ENCODE measurements at places on chromosomes 4 and X.
A peak's percentile ranks its signal among the peaks of the same experiment; 100 is the strongest.

DNA sequence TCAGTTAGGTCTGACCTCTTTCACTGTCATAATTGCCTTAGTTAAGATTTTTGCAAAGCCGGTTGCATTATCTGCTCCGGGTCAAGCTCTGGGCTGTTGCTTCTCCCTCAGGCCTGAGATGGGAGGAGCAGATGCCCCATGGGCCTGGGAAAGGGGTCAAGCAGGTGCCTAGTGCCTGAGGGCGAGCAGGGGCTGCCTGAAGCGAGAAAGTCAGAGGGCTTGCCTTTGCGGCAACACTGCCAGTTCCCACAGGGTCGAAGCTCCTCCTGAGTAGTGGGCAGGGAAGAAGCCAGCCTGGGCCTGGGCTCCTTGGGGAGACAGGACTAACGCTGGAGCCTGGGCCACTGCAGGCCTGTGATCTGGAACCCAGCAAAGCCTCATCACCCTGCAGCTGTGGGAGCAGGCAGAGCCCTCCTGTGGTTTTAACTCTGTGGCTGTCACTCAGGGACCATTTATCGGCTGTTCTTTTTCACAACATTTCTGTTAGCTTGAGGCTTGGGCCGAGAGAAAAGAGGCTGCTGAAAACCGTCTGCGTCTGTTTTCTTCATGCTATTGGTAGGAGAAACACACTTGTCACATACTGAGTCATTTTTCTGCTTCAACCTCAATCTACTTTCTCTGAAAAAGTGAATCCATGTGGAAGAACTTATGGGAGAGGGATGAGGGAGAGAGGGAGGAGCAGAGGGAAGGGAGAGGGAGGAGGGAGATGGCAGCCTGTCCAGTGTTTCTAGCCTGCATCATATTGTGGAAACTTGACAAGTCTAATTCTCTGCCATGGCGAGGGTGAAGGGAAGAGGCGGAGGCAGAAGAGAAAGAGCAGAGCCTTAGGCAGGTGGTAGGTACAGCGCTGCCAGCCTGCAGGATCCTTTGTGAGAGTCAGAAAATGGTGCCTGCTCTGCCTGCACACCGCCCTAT is 68.4 kb downstream of the RHOH start:
- DNase-seq, result no peak

DNA sequence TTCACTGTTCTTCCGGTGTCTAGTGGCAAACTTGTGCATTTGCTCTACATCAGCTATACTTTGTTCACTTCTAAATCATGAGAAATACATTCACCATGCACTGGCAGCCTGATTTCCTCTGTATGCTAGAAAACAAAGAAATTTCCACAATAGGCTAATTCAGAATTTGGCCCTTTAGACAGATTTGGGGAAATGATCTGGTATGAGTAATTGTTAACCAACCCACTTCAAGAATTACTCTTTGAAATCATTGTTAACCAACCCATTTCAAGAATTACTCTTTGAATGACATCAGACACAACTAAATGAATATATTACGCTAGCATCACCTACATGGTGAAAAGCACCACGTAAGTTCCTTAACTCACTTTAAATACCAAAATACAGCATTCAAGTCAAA is 14.6 kb downstream of the APBB2 start:
- DNase-seq, result no peak

- peak; percentile 16 for DNase-seq
Observed at GRCh38 chrX:20530406-20530921, 263.8 kb upstream of the RPS6KA3 start.

- no peak for DNase-seq
Observed at GRCh38 chr4:71713611-71714203, 70.2 kb downstream of the GC start.

DNA sequence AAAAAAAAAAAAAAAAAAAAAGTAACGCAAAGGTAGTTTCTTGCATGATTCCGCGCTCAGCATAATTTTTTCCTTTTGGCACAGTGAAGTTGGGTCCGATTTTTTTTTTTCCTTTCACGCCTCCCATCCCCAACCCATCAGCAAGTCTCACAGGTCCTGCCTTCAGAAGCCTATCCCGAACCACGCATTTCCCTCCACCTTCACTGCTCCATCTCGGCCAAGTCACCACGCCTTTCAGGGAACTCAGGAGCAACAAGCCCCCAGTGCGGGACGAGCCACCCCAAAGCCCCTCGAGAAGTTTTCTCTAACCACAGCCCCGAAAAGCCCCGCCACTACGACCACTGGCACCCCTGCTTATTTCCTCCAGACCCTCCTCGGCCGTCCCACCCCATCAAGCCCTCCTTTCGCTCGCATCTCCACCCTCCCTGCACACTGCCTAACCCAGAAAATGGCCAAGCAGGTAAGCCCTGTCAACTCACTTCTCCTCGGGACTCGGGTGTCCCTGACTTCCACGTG is 1.0 kb downstream of the SLBP start:
- DNase-seq, result no peak

GRCh38 chr4:57378766-57379165 is 268.6 kb upstream of the IGFBP7 start:
- no peak for DNase-seq

GRCh38 chr4:141668200-141668910 is 32.0 kb downstream of the IL15 start:
- DNase-seq, result no peak

- DNase-seq, result no peak
Observed at GRCh38 chr4:88286897-88287296, 2.5 kb upstream of the PPM1K start.

- DNase-seq, result no peak
Observed at GRCh38 chrX:124010566-124010965, 49.1 kb downstream of the STAG2 start.

- no peak for DNase-seq
Observed at GRCh38 chr4:60096676-60097075, 1103.5 kb upstream of the ADGRL3 start.

GRCh38 chr4:97144199-97144598 is 999.1 kb downstream of the STPG2 start:
- DNase-seq, result no peak

- no peak for DNase-seq
Observed at GRCh38 chr4:94336303-94336702, 6.3 kb downstream of the HPGDS start.

- DNase-seq, result no peak
Observed at GRCh38 chr4:68466751-68467150, 19.5 kb downstream of the TMPRSS11E start.

DNA sequence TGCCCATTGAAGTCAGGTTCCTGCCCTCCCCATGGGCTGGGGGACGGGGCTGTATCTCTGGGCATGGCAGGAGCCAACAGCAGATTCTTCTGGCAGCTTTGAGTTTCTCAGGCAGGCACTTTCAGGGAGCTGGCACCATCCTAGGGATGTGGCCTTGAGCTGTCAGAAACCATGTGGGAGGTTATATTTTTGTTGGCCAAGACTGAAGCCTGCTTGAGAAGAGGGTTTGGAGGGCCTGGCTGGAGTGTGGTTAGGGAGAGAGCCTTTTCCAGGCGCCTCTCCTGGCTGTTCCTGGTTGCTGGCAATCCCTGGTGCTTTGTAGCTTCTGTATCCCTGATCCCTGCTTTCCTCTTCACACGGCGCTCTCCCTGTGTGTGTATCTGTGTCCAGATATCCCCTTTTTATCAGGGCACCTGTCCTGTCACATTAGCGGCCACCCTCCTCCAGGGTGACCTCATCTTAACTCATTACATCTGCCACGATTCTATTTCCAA is 30.6 kb upstream of the SORCS2 start:
- no peak for DNase-seq

GRCh38 chr4:88445252-88445651 is 11.7 kb upstream of the HERC5 start:
- DNase-seq, result no peak

GRCh38 chr4:152476796-152477195 is 59.1 kb downstream of the FBXW7 start:
- DNase-seq, result no peak

GRCh38 chr4:176002007-176002613 is 63.5 kb upstream of the WDR17 start:
- peak; percentile 28 for DNase-seq

DNA sequence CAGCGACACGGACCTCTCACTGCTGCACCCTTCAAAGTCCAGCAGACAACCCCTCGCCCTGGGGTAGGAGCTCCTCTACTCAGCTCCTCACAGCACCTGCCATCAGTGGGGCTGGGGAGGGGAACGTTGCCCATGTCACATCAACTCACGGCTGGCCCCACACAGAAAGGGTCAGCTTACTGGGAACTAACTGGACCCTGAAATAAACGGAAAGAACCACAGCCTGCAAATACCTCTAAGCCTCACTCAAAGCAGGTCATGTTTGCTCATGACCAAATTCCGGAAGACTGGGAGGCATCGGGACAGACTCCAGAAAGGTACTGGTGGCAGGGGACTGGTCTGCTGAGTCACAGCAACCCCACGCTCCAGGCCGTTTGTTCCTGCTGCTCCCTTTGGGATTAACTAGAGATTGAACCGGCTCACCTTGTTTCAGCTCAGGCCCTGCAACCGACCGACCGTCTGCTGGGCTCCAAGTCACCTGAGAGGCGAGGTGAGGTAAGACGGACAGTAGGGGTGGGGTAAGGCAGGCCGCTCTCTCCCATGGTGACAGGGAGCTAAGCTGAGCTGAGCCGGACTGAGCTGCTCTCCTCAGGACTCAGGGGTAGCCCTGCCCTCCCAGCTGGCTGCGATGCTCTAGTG is 5.6 kb downstream of the G6PD start:
- no peak for DNase-seq

DNA sequence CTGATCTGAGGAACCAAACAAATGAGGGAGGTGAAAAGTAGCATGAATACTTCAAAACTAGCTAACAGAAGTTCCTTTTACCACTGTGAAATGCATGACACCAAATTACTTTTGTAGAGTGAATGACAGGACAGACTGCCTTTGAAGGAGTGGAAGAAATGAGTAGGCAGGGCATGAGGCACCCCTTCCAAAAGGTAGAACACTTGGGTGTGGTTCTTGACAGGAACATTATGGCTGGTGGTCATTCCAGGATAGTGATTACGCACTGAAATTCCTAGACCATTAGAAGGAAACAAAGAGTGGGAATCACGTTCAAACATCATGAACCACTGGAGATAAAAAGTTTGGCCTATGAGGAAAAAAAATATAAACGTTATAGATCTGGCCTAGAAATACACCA is 4.9 kb downstream of the HUWE1 start:
- no peak for DNase-seq

GRCh38 chr4:169152899-169153298 is 117.9 kb downstream of the SH3RF1 start:
- DNase-seq, result no peak

GRCh38 chr4:9987749-9988362 is 33.4 kb downstream of the SLC2A9 start:
- no peak for DNase-seq

All from amygdala (tissue), 56 donors.